ENCODE measurements at places on chromosomes 6 and 20.

DNA sequence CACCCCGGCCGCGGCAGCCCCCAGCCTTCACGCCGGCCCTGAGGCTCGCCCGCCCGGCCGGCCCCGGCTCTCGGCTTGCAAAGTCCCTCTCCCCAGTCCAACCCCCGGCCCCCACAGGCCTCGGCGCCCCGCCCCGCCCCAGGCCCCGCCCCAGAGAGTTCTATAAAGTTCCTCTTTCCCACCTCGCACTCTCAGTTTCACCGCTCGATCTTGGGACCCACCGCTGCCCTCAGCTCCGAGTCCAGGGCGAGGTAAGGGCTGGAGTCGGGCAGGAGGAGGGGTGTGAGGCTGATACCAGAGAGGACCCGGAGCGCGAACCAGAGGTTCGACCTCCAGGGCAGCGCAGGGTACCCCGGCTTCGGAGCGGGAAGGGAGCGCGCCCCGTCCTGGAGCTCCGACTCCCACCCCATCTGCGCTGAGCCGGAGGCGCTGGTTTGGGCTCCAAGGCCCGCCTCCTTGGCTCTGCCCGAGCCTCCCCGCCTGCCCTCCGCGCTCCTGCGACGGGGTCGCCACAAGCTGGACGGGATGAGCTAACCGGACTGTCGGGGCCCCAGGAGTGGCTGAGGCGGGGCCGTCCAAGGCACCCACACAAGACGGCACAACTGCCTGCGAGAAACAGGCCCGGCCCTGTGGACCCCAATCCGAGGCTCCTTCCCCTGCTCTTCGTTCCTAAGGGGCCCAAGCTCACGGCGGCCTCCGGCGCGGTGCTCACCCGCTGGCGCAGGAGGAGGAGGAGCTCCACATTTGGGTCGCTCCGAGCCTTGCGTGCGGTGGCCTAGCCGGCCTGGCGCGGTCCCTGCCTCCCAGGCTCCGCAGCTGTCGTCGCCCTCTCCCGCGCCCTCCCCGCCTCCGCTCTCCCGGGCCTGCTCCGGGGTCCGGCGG lies at the start of gene IRF4:
Gene IRF4 (plus strand): TSS at position 194 of the 882 bp plus-strand sequence. CDS start 1,401 bp downstream, outside the sequence.
- DNase-seq: no peak

GRCh38 chr20:10513931-10514575 lies 78.9 kb downstream of the SLX4IP start:
- no peak for DNase-seq

DNA sequence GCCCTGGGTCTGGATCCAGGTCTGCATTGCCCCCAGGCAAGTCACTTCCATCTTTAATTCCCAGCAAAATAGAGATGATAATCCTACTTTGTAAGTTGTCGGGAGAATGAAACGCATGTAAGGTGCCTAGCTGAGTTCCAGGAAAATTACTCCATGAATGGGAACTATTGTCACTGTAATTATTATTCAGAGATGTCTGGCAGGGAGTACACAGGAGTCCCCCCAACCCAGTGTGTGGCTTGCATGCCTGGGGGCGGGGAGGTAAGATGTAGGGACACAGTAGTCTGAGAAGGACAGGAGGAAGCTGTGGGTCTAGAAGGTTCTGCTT lies 85.4 kb downstream of the CD40 start:
- DNase-seq: no peak

DNA sequence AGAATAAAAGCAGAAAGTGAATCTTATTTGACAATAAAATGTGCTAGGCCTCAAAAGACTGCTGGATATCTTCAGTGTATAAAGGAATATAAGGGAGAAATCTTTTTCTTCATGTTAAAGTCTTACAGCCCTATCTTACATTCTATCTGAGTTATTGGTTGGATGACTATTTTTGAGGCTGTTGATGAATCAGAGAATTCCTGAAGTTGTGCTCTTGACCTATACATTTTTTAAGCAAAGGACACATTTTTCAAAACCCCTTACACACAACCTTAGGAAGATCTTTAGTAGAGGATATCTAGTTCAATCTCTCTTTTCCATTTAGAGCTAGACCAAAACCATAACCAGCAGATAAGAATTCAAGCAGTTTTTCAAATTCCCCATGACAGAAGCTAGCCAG lies 10.9 kb upstream of the CGA start:
- no peak for DNase-seq

GRCh38 chr6:150930841-150931240 lies 65.3 kb downstream of the MTHFD1L start:
- no peak for DNase-seq

GRCh38 chr20:43590036-43590391 lies 723 bp upstream of the IFT52 start:
- peak; percentile 58 for DNase-seq

- DNase-seq: no peak
Observed at GRCh38 chr20:56179051-56179450, 69.5 kb upstream of the MC3R start.

DNA sequence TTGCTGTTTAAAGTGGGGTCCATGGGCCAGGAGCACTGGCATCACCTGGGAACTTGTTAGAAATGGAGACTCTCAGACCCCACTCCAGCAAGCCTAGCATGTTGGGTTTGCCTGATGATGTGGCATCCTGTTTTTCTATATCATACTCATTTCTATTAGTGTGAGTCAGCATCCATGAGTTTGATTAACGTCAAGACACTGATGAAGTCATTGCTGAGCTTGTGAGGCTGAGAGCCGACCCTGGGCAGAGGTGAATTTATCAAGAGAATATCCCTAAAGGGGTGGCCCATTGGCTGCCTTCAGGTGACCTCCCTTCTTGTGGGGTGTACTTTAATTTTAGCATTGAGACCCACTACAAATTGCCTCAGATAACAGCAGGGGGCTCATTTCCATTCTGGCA lies 43.4 kb upstream of the RNF144B start:
- DNase-seq: no peak

GRCh38 chr6:19362396-19362795 lies 474.8 kb upstream of the ID4 start:
- DNase-seq: no peak
